Substantia nigra (tissue), 51 donors: ENCODE measurements at places on chromosomes 3 and 15.

DNA sequence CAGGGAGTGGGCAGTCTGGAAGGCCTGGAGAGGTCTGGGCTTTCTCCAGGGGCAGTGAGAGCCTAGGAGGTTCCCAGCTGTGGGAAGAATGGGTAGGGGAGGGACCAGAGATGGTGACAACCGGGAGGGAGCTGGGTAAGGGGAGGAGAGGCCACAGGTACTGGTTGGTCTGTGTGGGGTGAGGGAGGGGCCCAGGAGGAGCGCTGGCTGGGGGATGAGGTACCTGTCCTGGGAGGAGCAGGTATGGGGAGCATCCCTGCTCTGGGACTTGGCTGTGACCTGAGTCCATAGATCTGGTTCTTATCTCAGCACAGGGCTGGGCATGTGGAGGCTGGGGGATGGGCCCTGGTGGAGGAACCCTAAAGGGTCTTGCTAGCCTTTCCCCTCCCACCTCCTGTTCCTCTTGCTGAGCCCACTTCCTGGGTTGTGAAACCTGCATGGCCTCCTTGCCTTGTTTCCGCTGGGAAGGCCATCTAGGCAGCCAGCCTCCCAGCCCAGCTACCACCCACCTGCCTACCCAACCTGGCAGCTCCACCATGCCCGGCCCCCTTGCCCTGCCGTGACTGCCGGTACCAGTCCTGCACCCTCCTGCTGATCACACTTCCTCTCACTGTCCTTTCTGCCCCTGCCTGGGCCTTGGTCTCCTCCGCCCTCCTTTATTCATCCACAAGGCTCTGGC is 11.0 kb downstream of the PRKCD start:
- DNase-seq: no peak

DNA sequence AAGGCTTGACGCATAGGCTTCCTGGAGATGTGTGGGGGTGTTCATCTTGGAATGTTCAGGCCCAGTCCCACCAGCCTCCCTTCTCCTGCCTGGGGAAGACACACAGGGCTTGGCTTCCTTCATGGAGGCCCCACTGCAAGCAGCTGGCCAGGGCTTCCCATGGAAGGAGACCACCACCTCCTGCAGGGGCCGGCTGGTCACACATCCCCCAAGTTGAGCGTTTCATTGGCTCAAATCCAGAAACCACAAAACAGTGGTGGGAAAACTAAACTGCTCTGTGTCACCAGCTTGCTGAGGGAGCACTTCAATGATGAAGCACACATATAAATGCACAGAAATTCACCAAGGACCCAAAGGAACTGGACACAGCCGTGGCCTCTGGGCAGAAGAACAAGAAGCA is 8.3 kb downstream of the IQSEC1 start:
- no peak for DNase-seq

DNA sequence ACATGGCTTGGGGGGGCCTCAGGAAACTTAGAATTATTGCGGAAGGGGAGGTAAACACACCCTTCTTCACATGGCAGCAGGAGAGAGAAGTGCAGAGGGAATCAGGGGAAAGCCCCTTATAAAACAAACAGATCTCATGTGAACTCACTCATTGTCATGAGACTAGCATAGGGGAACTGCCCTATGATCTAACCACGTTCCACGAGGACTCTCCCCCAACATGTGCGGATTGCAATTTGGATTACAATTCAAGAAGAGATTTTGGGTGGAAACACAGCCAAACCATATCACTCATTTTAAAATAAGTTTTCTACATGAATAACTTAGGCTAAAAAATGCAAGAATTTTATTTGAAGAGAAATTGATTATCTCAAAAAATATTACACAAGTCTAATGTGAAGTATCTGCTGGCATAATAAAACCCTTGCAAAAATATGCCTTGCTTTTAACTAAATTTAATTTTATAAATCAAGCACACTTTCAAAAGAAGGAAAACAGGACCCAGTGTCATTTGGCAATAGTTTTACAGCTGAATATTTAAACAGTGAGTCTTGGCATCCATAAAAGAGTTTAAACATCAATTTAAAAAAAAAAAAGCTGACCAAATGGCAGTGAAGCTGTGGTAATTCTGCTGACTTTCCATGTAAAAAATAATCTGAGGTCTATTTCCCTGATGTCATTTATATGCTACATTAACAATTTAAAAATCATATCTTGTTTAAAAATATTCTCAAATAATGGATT is 1057.2 kb downstream of the NAALADL2 start:
- DNase-seq: no peak

- DNase-seq: no peak
Observed at GRCh38 chr15:69027976-69028518, 13.6 kb downstream of the NOX5 start.

DNA sequence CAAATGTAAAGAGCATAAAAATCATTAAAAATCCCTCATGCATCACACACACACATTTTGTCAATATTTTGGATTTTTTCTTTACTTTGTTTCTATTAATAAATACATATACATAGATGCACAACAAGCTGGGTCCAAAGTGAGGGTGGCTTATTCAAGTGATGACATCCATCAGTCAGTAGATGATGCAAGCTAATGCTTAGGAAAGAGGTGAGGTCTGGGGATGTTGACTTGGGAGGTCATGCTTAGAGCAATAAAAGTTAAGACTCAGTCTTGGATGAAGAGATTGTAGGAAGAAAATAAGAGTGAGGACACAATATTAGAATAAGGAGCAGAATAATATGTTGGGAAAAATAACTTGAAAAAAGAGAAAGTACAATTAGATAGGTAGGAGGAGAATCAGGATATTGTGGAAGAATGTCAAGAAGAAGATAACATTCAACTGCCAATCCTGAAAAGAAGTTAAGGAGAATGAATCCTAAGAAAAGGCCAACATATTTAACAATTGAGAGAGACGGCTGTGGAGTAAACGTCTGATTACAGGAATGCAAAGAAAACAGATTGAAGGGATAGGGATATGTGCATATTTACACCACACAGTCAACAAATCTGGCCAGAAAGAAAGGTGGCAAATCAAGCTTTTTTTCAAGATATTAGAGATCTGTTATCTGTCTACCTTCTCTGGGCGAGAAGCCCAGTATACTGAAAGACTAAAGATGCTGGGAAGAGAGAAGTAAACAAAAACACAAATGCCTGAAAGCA is 111.0 kb upstream of the TJP1 start:
- no peak for DNase-seq

GRCh38 chr3:25508901-25509300 is 80.8 kb downstream of the RARB start:
- no peak for DNase-seq

GRCh38 chr15:64305261-64305660 is 50.7 kb downstream of the CSNK1G1 start:
- DNase-seq: no peak

GRCh38 chr3:30286811-30287210 is 319.6 kb upstream of the TGFBR2 start:
- DNase-seq: no peak
